ENCODE measurements at places on chromosomes 6 and 20.
A peak's percentile ranks its signal among the peaks of the same experiment; 100 is the strongest.

DNA sequence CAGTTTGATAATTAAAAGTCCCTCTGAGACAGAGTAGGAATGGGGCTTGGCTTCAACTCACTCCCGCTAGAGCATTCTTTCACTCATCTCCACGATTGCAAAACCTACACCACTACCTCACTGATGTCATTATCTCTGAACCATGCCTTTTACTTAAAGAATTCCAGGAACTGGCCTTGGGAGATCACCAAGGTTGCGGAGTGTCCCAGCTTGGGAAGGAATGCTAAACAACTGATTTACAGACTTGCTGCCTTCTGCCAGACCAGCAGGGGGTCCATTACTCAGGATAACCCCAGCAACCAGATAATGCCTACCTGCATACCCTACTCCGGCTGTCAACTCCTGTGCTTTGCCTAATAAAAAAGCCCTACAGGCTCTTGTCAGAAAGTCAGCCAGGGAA, 102.2 kb upstream of the RALGAPA2 start:
- no peak for DNase-seq

GRCh38 chr6:96943555-96944215, 19.2 kb downstream of the KLHL32 start:
- DNase-seq: no peak

DNA sequence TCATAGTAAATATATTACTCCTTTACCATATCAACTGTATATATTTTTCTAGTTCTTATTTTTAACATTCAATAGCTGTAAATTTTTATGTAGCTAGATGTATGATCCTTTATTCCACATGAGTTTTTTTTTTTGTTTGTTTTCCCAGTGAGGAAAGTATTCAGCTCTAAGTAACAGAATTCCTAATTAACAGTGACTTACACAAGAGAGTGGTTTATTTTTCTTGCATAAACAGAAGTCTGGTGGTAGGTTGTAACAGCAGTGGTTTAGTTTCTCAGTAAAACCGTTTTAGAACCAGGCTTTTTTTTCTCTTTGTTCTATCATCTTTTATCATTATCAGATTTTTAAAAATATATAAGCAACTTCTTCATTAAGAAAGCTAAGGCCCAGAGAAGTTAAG, 116.9 kb upstream of the FLRT3 start:
- DNase-seq: no peak

DNA sequence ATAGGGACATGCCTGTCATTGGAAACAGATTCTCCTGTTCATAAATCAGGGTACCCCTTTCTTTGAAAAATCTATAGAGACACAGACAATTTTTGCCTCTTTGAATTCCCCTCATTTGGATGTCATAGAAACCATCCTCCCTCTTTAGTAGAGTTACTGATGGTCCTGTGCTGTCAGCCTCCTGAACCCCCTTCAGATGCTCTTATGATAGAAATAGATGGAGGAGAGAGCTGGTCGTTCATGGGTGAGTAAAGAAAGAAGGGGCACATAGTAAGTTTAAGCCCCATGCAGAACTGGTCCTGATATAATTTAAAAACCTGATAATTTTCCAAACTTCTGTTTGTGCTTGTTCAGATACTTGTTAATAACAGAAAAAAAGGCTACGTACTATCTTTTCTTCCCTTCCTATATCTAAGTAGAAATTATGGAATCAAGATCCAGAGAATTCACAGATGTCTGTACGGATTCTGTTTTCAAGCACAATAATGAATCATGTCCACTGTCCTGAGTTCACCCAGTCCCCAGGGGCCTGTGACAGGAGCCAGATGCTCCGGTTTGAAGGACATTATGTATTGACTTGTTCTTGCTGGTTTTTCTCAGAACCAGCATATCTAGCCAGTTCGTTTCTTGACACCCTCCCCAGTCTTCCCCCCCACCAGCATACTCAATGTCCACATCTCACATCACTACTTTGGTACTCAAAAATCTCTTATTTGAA, 78.1 kb downstream of the NCOA7 start:
- no peak for DNase-seq

DNA sequence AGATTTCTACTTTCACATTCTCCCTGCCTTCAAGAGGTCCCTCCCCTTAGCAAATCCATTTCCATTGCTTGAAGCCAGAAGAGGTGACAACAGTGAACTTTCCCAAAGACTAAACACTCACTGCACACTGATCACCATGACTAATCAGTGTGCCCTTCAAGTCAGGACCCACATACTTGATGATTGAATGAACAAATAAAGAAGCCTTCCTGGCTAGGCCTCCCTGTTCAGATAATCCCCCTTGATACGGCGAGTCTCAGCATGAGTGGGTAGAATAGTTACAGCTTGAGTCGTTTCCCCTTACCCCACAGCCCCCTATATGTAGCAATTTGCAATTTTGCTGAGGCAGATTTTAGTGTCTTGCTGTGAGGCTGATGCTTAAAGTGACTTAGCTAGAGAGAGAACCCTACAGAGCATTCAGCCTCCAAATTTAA, 102.2 kb downstream of the UNC5CL start:
- DNase-seq: no peak

- DNase-seq: peak; percentile 61
Measured at GRCh38 chr20:41142919-41143318, 5.6 kb downstream of the PLCG1 start.

GRCh38 chr6:14224359-14225103, 107.0 kb downstream of the CD83 start:
- no peak for DNase-seq

- no peak for DNase-seq
Measured at GRCh38 chr20:52402950-52403349, 211.4 kb upstream of the ZFP64 start.

DNA sequence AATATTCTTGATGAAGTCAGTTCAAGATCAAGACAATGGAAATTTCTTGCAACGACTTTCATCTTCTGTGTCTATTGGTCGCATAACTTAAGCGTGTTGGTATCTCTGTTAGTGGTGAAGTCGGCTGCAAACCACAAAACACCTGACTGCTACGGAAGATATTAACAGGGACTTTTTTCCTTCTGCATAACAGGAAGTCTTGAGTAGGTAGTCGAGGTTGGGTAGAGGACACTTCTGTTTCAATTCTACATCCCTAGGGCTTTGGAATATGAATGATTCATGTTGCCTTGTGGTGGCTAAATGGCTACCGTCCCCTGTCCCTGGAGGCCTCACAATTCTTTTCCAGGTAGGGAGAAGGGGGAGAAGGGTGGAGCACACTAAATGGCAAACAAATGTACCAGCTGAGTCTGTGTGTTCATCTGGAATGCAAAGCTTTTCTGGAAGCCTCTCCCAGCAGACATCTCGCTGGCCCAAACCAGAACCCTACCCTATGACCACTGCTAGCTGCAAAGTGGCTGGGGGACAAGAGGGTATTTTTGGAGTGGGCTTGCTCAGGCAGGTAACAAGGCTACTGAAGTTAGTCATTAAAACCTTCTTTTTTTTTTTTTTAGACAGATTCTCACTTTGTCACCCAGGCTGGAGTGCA, 34.6 kb upstream of the NKX2-2 start:
- no peak for DNase-seq

DNA sequence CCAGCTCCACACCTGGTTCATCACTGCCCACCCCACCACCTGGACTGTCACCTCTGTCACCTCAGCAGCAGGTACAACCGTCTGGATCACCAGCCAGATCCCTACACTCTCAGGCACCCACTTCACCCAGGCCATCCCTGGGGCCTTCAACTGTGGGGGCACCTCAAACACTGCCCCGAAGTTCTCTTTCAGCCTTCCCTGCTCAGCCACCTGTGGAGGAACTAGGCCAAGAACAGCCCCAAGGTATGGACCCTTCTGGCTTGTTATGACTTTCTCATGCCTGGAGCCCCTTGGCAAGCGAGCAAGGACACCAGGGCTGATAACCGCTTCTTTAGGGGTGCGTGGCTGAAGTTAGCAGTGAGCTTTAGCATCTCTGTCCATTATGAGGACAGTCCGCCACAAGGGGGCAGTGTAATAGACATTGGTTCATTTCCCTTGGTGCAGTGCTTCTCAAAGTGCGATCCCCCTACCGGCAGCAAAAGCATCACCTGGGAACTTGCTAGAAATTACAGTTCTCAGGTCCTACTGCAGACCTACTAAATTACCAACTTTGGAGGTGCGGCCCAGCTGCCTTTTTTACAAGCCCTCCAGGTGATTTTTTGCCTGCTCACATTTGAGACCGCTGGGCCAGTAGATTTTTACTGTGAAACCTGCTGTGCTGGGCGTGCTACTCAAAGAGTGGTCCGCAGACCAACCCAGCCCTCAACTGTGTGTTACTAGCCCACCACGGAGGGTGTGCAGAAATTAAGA, 32.5 kb downstream of the PNPLA1 start:
- peak; percentile 92 for DNase-seq

Measured in posterior vena cava (tissue), 2 donors.